T47D (cell line): ENCODE measurements at places on chromosomes 6 and 20.

DNA sequence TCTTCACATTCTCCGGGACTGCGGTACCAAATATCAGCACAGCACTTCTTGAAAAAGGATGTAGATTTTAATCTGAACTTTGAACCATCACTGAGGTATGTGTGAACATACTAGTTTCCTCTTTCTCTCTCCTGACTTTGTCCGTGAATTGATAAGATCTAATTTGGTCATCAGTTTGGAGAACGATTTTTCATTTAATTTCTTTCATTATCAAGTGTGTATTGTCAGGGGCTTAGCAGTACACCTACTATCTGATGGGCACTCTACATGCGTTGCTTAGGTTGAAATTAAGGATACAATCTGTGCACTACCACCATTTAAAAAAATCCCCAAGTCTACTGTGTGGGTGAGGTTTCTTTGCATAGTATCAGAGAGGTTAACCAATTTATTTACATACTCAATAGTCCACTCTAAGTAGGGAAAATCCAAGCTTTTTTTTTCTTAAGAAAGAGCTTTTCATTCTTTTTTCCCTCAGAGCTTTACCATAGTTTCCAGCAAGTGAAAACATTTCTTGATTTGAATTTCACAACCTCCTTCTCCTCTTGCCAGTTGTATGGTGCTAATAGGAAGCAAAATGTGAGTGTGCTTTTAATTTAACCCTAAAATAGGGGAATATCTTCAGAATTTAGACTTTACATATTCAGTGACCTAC lies 105.4 kb upstream of the ESR1 start:
- DNase-seq = peak; percentile 54

DNA sequence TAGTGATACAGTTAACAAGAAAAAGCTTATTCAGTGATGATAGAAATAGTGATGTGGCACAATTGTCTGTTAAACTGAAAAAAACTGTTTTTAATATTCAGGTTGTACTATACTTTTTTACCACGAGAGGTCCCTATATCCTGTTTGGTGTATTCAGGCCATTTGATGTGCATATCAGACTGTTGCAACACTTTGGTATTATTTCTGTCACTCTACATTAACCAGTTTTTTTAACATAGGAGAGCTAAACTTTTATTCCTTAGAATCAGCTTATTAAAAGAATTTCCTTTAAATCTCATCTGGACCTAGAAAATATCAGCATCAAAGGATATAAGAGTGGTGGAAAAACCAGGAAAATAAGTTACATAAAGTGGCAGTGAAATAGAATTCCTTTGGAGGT lies 36.8 kb downstream of the TSPYL4 start:
- peak; percentile 22 for DNase-seq

- DNase-seq = no peak
Measured at GRCh38 chr6:82959385-82959941, 106.2 kb downstream of the UBE3D start.

DNA sequence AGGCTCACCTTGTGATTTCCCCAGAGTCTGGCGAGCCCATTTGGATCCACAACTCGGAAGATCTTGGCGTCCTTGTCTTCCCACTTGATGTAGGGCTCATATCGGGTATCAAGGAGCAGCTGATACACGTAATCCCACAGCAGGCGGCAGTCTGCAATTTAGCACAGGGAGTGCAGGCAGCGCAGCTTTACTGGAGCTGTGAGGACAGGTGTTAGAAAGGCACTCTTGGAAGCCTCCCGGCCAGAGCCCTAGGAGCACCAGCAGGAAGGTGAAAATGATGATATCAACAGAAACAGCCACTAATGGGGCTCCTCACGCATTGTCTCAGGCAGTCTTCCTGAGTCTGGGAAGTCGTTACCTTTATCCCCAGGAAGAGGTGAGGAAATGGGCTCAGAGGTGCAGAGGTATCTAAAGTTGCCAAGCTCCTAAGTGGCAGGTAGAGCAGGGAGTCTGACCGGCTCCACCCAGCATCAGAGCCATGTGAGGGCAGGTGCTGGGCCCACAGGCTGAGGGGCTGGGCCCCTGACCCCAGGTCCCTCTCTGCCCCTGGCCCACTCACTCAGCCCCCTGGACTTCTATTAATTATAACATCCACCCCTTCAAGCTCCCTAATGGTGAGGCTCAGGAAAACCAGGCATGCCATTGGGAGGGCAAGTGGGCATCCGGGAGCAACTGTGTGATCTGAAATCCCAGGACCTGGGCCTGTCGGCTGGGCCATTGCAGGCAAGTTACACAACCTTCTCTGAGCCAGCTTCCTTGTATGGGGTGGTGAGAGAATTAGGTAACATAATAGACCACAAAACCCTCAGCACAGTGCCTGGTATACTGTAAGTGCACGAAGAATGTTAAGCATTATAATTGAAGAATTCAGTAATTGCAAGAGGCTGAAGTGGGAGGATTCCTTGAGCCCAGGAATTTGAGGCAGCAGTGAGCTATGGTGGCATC lies 18.3 kb downstream of the ETV7 start:
- peak; percentile 18 for DNase-seq

- no peak for DNase-seq
Measured at GRCh38 chr6:105882828-105883227, 203.3 kb upstream of the PRDM1 start.

GRCh38 chr6:5899216-5900045 lies 107.3 kb downstream of the NRN1 start:
- no peak for DNase-seq

DNA sequence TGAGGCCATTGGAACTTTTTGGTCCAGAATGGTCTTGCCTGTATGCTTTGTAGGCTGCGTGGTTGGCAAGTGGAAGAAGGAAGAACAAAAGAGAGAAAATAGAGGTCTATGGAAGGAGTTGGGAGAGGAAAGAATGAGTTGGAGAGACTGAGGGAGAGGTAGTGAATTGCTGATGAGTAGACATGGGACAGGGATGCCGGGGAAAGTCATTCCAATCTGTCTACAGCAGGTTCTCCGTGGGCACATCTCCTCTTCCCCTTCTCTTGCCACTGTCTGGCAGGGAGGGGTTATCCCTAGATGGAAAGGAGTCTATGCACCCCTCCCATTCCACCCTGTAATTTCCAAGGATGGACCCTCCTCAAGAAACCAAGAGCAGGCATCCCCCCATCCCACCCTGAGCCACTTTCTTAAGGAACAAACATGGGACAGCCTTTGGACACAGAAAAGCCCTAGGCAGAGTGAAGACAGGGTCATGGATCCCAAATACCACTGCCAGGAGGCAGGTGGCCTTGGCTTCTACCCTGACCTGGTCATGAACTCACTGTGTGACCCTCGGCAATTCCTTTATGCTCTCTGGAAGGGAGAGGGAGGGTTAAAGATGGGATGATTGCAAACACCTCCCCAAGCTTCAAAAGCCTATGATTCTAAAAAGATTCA lies 196.9 kb downstream of the LRFN2 start:
- DNase-seq = no peak

DNA sequence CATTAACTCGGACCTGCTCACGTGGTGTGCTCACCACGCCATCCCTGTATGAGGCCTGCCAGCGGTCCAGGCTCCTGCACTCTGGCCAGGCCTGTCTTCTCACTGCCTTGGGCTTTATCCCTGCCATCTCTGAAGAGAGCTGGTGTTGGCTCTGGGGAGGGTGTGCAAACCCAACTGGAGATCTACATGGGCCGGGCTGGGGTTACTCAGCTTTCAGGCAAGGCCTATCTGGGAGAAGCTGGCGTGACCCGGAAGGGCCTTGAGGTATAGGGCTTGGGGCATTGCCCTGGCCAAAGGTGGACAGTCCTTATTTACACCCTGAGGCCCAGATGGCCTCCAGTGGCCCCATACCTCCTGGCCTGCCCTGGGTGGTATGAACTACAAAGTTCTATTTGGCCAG lies 5.0 kb downstream of the SLC29A1 start:
- no peak for DNase-seq

DNA sequence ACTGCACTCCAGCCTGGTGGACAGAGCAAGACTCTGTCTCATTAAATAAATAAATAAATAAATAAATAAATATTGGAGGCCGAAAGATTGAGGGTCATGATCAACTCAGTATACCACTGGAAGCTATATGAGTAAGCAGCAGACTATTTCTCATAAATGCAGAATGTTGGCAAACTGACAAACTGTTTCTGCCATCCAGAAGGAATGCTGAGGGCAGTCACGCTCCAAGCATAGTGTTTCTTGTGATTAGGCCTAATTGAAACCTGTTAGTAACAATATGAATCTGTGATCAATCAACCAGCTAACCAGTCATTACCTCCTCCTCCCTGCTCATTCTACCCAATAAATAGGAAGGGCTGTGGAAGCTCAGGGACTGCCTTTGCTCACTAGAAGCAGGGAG lies 15.2 kb upstream of the KCNK15 start:
- peak; percentile 74 for DNase-seq

DNA sequence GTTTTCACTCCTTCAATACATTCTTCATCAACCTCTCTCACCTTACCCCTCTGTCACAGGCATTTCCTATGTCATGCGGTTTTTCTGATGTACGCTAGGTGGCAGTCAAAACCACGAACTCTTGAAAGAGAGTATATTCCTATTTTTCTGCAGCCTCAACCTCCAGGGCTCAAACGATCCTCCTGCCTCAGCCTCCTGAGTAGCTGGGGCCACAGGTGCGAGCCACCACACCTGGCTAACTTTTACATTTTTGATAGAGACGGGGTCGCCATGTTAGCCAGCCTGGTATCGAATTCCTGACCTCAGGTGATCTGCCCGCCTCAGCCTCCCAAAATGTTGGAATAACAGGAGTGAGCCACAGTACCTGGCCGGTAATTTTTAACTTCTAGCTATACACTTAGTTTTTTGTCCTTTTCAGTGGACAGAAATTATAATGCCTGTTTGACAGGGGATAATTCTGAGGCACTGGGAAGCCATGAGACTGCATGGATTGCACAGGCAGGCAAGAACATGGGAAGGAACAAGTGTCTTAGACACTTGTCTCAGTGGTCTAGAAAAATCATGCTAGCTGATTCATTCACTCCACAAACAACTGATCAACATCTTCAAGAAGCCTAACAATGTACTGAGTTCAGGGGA lies 22.5 kb upstream of the HFE start:
- peak; percentile 74 for DNase-seq

- no peak for DNase-seq
Measured at GRCh38 chr6:104881964-104882668, 22.4 kb upstream of the HACE1 start.

DNA sequence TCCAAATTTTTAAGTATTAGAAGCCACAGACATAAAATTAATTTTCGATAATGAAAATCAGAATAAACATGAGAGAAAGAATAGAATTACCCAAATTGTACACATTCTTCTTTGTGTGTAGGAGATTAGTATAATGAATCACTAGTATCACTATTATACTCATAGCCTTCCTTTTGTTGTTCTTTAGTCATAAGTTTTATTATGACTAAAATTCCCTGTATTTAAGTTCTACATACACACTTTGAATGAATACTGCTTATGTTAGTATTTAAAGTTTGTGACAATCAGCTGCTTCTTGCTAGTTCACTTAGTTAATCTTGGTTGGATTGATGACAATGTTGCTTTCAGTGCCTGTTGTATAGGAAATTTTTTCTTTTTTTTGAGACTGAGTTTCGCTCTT lies 72.7 kb downstream of the CCDC170 start:
- DNase-seq = no peak

GRCh38 chr20:62949153-62949821 lies 3.2 kb upstream of the SLC17A9 start:
- DNase-seq = no peak

DNA sequence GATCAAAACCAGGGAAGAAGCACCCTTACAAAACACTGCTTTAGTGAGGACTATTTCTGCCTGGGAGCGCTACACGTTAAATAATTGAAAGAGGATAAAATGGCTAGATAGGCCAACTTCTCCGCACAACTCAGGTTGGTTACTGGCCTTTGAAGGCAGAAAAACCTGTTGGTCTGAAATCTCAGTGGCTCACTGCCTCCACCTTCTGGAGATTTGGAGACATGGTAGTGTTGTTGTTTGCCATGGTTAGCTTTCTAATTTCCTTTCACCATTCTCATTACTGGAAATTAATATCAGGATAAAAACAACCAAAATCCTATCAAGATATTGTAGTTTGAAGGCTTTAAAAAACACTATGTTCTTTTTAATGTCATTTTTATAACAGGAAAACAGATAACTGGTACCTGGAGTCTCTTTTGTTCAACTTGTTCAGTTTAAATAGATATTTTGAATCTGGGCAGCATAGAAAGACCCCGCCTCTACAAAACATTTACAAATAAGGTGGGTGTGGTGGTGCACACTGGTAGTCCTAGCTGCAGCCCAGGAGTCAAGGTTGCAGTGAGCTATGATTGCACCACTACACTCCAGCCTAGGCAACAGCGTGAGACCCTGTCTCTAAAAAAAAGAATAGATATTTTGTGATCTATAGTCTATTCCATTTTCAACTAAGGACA lies 27.5 kb upstream of the BCLAF1 start:
- DNase-seq = peak; percentile 23

DNA sequence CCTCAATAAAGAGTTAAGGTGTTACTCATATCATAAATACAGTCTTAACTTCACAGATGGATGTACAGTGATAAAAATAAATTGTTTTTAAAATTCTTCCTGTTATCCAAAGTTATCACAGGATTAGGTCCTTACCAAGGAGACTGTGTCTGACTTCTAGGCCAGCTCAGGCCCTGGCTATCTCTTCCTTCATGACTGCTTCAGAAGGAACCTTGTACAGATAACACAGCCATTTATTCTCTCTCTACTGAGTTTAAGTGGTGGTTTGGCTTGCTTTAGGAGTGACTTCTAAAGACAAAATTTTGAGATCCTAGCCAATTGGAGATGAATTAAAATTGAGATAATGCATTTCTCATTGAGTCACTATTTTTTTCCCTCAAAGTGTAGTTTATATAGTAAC lies 40.8 kb upstream of the RNF182 start:
- no peak for DNase-seq

GRCh38 chr6:98286620-98287019 lies 547.8 kb upstream of the POU3F2 start:
- no peak for DNase-seq

DNA sequence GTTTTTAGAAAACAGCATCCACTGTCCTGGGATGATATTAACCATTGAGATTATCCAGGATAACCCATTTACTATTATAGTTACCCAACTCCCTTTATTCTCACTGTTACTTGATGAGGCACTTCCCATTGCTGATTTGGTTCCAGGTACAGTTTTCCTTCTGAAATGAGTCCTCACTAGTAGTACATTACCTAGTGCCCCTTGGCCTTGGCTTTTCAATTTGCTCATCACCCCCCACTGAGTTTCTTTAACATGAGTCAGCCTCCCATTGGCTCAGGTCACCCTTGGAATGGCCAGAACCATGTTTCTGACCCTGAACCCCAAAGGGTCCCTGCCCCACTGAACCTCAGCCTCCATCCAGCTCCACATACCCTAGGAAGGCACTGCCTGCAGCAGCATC lies 28.4 kb downstream of the MDGA1 start:
- DNase-seq = no peak

GRCh38 chr6:75893776-75894152 lies 144.7 kb downstream of the MYO6 start:
- DNase-seq = peak; percentile 6

DNA sequence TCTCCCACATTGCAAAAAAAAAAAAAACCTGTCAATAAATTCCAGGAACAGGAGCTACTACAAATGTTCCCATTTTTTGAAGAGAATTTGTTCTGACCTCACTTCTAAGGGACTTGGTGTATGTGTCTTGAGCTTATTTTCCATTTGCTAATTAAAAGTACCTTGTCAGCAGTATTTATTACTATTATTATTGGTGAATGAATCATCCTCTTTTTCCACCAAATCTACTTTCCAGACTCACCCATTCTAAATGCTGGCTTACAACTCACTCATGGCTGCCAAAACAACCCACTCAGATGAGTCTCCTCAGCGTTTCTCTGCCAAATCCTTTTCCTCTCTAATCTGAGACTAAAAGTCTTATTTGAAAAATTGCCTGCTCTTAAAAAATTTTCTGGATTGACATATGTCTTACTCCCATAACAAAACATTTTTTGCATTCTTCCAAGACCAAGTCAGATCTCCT lies 33.2 kb upstream of the TASP1 start:
- no peak for DNase-seq
